ENCODE measurements at places on chromosomes 2 and 18.

GRCh38 chr2:183903026-183903425, 695.3 kb upstream of the ZNF804A start:
- DNase-seq, result peak; percentile 22

- no peak for DNase-seq
These were observed 173.9 kb downstream of the HDAC4 start for GRCh38 chr2:239226677-239227581.

- no peak for DNase-seq
These were observed 541.0 kb upstream of the KLHL29 start for GRCh38 chr2:22843919-22844537.

- no peak for DNase-seq
These were observed 393.5 kb upstream of the RAB12 start for GRCh38 chr18:8215741-8216140.

DNA sequence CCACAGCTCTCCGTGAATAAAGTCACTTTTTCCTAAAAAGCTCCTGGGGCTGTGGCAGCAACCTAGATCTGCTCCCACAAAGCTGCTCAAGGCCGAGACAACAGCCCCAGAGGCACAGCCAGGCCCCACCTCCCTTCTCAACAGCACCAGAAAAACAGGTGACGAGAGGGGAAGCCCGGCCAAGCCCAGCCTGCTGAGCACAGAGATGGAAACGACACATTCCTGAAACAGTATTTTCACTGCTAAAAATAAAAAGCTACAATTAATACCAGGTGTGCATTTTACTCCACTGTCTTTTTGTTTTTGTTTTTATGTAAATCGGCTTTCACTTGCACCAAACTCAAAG, 199.3 kb downstream of the HDAC4 start:
- DNase-seq, result no peak

DNA sequence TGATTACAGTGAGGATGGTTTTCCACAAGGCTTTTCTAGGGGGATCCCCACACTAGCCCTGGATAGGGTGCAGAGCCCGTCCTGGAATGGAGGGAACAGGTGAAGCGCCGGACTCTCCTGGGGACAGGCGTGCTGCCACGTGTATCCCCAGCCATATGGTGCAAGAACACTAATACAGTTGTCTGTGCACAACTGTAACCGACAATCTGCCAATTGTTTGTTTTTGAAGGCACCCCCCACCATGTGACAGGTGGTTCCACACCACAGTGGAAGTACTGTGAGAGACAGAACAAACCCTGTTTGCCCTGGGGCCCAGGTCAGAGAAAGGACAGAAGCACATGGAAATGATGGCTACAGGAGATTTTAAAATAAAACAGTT, 52.9 kb downstream of the MYCN start:
- no peak for DNase-seq

DNA sequence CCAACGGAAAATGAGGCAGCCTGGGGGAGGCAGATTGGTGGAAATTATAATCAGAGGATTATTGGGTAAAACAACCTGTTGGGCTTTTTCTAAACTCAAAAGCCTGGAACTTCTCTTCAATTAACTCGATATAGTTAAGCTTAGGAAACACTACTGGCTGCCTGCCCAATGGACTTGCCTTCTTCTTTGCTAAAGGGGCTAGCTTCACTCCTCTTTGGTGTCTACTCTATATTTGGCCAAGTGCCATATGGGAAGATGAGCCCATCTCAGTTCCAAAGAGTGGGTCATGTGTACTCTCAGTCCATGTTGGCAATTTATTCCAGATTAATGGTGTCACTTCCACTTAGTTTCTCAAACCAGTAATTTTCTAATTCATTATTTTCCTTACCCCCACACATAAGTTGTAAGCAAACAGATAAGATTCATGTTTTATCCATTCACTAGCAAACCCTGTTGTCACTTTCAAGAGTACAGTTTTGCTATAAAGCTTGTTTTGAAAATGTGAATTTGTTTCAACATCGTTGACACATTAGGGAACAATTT, 34.3 kb downstream of the DARS1 start:
- no peak for DNase-seq

DNA sequence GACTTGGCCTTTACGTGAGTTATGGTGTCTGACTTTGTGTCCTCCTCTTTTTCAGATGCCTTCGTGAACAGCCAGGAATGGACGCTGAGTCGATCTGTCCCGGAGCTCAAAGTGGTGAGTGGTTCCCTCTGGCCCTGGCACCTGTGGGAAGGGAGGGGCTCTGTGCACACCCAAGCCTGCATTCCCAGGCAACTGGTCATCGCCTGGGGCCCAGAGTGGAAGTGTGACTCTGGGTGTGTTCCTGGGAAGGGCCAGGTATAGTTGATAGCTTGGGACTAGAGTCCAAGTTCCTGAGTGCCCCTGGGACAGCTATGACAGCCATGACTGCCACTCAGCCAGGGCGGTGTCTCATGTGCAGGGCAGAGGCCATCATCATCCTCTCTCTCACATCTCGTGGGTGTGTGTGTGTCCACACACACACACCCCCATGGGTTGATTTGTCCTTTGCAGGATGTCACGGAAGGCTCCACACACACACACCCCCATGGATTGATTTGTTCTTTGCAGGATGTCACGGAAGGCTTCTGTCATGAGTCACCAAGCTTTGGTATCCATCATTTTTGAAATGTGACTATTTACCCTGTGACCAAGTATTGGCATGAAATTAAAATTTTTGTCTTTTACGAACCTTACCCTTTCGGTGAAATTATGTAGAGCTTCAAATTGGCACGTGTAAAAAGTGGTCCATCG, 215.4 kb downstream of the AGAP1 start:
- peak; percentile 73 for DNase-seq

- no peak for DNase-seq
These were observed 84.4 kb upstream of the ATL2 start for GRCh38 chr2:38461470-38461869.

GRCh38 chr18:79543861-79544385, 135.7 kb upstream of the CTDP1 start:
- no peak for DNase-seq

DNA sequence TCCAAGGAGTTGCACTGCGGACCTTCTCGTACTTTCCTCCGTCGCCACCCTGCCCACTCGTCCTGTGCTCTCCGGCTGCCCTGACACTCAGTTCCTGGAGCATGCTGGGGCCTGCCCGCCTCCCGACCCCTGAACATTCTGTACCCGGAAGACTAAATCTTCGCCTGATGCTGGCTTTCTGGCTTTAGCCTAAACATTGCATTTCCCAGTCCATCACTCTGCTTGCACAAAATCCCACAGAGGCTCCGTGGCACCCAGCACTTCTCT, 550 bp upstream of the SFXN5 start:
- DNase-seq, result no peak

- no peak for DNase-seq
These were observed 168.8 kb downstream of the SH3RF3 start for GRCh38 chr2:109297566-109298490.

DNA sequence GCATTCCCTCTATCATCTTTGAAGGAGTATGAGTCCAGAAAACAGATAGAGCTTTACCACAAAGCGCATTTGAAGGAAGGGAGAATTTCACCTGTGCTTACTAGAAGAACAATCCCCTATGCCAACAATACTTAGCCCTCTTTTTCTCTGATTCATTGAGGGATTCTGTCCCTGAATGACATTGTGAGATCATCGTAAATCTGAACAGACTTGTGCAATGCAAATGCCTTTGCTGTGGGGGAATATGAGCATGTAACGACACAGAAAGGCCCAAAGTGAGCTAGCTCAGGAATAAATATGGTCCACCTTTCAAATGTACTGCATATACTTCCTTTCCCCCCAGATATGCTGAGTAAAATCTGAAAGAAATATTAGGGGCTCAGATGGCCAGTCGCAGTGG, 67.6 kb downstream of the SCN1A start:
- DNase-seq, result no peak

DNA sequence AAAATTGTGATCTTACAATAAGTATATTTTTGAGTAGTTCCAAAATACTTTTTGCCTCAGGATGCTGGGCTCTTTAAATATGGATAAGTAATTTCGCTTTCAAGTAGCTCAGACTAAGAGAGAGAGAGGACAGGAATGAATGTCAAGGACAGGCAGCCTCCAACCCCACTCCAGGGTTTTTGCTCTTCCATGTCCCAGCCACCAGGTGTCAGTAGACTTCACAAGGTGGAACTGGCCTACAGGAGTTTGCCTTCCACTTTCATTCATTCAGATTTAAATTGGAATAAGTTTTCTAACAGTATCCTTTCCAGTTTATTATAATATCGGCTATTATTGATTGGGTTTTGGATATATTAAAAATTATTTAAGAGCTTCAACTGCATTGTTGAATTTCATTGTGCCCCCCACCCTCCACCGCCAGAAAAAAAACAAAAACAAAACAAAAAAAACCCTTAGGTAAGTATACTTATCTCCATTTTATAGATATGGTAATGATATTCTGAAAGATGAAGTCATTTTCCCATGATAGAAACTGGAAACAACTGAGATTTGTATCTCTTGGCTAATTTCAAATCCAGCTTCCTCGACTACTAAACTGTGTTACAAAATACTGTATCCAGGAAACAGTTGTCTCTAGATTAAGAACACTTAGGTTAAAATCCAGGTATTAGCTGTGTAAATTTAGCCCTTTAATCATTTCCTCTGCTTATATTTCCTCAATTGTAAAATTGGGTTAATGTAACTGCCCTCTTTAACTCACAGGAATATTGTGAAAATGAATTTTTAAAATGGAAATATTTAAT, 793.1 kb downstream of the ERBB4 start:
- DNase-seq, result peak; percentile 22

DNA sequence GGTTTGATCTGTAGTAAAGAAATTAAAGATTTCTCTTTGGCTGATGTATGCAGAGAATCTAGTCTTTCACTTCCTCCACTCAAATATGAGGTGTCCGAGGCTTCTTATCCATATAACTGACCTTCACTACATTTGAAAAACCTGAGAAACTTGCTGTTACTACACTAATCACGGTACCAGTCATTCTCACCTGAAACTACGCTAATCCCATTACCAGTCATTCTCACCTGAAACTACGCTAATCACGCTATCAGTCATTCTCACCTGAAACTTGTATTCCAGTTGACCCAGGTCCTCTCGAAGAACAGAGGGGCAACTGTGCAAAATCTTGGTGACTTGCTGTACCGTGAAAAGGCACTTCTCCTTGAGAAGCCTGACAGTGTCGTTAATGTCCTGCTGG, 5.1 kb downstream of the MTERF4 start:
- DNase-seq, result no peak

GRCh38 chr2:101766871-101767739, 69.6 kb downstream of the MAP4K4 start:
- peak; percentile 87 for DNase-seq

DNA sequence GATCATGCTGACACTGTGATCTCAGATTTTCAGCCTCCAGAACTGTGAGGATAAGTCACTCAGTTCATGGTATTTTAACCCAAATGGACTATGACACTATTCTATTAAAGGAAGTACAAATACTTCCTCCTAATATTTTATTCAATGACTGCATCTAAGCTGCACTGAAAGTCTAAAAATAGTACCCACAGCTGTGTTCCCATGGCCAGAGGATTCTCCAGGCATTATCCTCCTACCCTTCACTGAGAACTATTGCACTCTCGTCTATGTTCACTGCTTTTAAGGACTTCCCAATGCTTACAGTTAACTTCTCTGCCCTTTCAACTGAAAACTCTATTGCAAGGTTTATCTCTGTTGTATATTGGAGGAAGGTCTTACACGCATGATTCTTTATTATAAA, 15.2 kb downstream of the LRATD1 start:
- no peak for DNase-seq

- DNase-seq, result no peak
These were observed 6.9 kb downstream of the ANKRD53 start for GRCh38 chr2:70985283-70985688.

Data from NCI-H226 (cell line).